ENCODE measurements at places on chromosomes 2 and 18.

DNA sequence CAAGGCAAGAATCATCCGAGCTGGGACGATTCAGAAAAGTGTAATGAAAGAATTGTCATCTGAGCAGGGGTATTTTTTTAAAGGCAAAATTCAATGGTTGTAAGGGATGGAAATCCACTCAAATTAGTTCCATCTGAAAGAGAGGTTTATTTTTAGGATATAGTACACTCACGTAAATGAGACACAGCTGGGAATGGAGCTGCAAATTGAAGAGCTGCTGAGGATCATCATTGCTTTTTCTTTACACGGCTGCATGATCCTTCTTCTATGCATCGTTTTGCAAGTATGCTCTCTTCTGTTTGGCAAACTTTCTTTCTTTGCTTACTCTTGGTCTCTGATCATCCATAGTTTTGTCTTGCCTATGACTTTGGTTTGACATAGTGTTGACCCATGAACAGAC is 27.4 kb upstream of the CUL3 start:
- DNase-seq = no peak

DNA sequence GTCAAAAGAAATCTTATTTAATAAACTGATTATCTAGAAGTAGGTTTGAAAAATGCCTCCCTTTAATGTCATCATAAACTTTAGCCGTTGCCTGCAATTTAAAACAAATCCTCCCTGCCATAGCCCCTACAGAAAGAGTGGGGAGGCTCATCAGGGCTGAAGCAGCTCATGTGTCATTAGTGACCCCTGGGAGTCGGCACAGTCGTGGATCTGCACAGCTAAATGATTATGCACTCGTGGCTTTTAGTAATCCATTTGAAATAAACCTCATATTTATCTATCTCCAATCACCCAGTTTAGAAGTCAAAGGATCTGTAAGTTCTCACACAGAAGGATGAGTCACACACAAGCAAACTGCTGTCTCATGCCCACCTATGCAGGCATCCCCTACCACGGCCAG is 277.3 kb downstream of the SS18 start:
- no peak for DNase-seq

GRCh38 chr2:165958313-165958960 is 4.9 kb upstream of the TTC21B start:
- no peak for DNase-seq

DNA sequence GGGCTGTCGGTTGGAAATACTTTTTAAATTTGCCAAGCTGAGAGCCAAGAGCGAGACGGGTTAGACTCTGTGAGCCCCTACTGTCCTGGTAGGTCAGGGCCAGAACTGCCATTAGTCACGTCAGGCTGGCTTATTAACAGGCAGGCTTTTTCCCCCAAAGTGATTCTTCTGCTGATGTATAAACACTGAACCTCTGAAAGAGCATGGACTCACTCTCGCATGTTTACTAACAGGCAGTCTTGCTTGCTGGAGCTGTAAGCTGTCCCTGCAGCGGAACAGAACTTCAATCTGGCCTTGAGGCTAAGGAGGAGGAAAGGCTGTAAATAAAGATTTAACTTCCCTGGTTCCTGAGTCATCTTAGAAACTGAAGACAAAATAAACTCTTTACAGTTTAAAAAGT is 288.4 kb downstream of the PIEZO2 start:
- peak; percentile 47 for DNase-seq

- DNase-seq = no peak
Measured at GRCh38 chr2:44707945-44708660, 233.4 kb upstream of the SIX3 start.

DNA sequence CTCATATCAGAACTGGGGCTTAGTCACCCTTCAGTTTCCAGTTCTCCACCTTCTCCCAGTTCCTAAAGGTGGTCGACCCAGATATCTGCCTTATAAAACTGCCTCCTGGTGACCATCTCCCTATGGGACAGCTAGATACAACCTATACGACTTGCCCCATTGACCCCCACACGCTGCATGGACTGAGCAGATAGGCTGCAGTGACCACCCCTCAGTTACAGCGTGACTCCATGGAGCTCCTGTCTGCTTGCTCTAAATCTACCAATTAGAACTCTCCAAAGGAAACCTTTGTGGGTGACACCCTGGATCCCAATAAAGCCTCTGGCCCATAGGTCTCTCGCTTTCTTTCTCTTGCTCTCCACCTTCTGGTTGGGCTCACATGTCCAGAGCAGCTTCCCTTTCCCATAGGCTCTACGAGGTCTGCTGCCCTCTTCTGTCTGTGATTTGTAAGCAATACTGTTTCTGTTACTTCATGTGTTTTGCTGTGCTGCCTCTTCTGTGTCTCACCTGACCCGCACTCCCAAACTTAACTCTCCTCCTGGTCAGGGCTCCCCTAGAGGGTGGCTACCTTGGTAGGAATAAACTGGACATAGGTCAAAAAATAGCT is 971.3 kb upstream of the FAM98A start:
- peak; percentile 2 for DNase-seq
